Activated naive CD4-positive, alpha-beta T cell treated with Interleukin-2 at 50 U/mL for 16 hours (primary cell): ENCODE measurements at places on chromosomes 11 and 22.
A peak's percentile ranks its signal among the peaks of the same experiment; 100 is the strongest.

- DNase-seq = no peak
Observed at GRCh38 chr11:97229936-97230335, 840.1 kb downstream of the JRKL start.

GRCh38 chr11:63490551-63491239 is at the start of gene PLAAT5:
Gene PLAAT5 (minus strand): TSS chr11:63491167. CDS start chr11:63491034, 133 bp downstream.
- DNase-seq = peak; percentile 23

DNA sequence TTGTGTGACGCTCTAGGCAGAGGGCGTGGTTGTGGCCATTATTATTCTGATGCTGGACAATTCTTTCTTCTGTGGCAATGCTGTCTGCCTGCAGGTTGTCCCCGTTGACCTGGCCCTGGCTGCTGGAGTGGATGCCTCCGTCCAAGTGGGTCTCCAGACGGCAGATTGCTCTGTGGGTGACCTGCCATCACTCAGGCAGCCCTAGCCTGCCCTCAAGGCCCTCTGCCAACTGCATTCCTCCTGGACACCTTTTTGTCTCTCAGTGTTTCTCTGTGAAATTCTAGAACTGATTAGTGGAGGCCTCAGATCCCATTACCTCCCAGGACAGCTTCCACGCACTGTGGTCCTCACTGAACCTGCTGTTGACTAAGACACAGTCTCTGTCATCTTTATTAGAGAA is 86.7 kb downstream of the TBC1D22A start:
- DNase-seq = no peak

GRCh38 chr11:126743628-126744027 is 256.9 kb downstream of the KIRREL3 start:
- no peak for DNase-seq

- no peak for DNase-seq
Observed at GRCh38 chr11:130817330-130817944, 98.8 kb downstream of the SNX19 start.

- DNase-seq = peak; percentile 34
Observed at GRCh38 chr22:46070215-46070802, 80.0 kb upstream of the PPARA start.

- peak; percentile 36 for DNase-seq
Observed at GRCh38 chr11:62444236-62444833, 25.5 kb downstream of the SCGB1A1 start.

- DNase-seq = no peak
Observed at GRCh38 chr11:44364596-44364995, 54.7 kb upstream of the ALX4 start.

GRCh38 chr22:31692186-31692886 is 30.3 kb upstream of the PISD start:
- no peak for DNase-seq
